Central memory CD8-positive, alpha-beta T cell (primary cell): ENCODE measurements at places on chromosomes 7 and 10.

DNA sequence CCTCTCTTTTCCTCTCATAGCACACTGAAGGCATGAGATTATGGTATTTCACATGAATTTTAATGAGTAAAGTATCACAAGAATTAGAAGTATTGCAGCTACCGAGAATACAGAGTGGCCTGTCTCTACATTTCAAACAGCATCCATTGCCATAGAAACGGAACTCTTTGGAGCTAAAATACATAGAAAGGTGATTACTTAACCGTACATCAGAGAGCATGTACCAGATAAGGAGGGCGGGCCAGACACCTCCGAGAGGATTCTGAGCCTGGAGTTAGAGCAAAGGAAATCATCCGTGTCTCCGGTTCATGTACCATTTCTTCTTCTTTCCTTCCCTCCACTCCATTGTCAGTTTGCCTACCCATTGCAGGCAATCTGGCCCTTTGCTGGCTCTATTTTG is 196.7 kb downstream of the KLF6 start:
- no peak for DNase-seq
- no peaks in the 10 kb centered on the region for H3K4me1 ChIP-seq
- H3K36me3 ChIP-seq = no peaks in the 10 kb centered on the region
- H3K4me3 ChIP-seq = no peak overlapping the region
- H3K27me3 ChIP-seq = peaks cover 72% of the 10 kb centered on the region

DNA sequence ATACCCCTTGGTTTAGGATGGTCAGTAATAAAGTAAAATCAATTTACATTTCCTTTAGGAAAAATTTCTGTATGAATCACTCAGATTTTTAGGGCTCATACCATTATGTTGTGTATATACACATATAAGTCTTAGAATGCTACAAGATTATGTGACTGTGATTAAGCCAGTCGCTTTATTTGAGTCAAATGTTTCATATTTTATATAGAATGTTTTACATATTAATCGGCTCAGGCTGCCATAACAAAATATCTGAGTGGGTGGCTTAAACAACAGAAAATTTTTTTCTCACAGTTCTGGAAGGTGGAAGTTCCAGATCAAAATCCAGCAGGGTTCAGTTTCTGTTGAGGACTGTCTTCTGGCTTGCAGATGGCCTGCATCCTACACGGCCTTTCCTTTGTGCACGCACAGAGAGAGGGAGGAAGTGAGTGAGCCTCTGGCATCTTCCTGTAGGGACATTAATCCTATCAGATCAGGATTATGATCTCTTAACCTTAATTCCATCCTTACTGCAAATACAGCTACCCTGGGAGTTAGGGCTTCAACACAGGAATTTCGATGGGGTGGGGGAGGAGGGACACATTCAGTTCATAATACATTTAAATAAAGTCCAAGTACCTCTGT is 198.0 kb downstream of the PHF14 start:
- H3K27me3 ChIP-seq = no peaks in the 10 kb centered on the region
- DNase-seq = no peak
- H3K4me3 ChIP-seq = no peak overlapping the region
- H3K27ac ChIP-seq = no peak overlapping the region
- no peaks in the 10 kb centered on the region for H3K4me1 ChIP-seq
- H3K36me3 ChIP-seq = no peaks in the 10 kb centered on the region

DNA sequence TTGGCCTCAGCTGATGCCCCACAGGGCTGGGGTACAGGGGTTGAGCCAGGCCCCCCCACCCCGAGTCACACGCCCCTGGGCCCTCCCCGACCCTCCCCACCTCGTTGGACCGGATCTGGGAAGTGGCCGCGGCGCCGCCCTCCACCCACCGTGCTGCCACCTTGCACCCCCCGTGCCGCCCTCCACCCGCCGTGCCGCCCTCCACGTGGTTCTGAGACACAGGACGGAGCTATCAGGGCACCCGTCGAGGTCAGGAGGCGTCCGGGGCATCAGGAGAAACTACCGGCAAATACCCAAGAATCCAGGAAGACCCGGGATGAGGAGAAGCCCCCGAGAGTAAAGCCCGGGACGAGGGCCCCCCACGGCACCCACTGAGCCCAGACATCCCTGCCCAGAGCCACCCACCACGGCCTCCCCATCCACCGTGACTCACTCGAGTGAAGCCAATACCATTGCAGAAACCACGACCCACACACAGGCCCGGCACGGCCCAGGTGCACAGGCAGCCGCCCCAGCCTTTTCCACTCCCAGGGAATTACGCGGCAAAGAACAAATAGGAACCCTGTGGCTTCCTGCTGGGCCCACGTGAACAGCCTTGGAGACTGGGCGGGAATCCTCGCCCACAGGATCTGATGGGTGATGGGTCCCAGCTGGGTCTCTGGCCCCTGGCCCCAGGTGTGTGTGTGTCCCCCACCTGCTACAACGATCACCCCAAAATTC is 34.0 kb downstream of the ADAP1 start:
- H3K27me3 ChIP-seq = no peaks in the 10 kb centered on the region
- peak overlapping the region; percentile 97 for H3K27ac ChIP-seq
- H3K4me1 ChIP-seq = peaks cover 48% of the 10 kb centered on the region
- peaks cover 24% of the 10 kb centered on the region for H3K36me3 ChIP-seq
- DNase-seq = no peak

- H3K36me3 ChIP-seq = peaks cover 5% of the 10 kb centered on the region
- no peak for DNase-seq
- no peaks in the 10 kb centered on the region for H3K27me3 ChIP-seq
- H3K27ac ChIP-seq = no peak overlapping the region
- H3K4me1 ChIP-seq = no peaks in the 10 kb centered on the region
Observed at GRCh38 chr7:4798706-4799235, 23.3 kb downstream of the AP5Z1 start.

- no peak overlapping the region for H3K27ac ChIP-seq
- H3K27me3 ChIP-seq = no peaks in the 10 kb centered on the region
- no peak for DNase-seq
- no peaks in the 10 kb centered on the region for H3K36me3 ChIP-seq
- no peaks in the 10 kb centered on the region for H3K4me1 ChIP-seq
Observed at GRCh38 chr10:49090189-49090575, 25.1 kb downstream of the VSTM4 start.

GRCh38 chr7:77447616-77448015 is 31.5 kb upstream of the GSAP start:
- no peak overlapping the region for H3K27ac ChIP-seq
- H3K36me3 ChIP-seq = no peaks in the 10 kb centered on the region
- no peak overlapping the region for H3K4me3 ChIP-seq
- peaks cover 11% of the 10 kb centered on the region for H3K4me1 ChIP-seq

GRCh38 chr7:23472046-23472445 is 1.8 kb upstream of the IGF2BP3 start:
- H3K27me3 ChIP-seq = peaks cover 80% of the 10 kb centered on the region
- H3K36me3 ChIP-seq = peaks cover 28% of the 10 kb centered on the region
- no peak overlapping the region for H3K27ac ChIP-seq
- no peak overlapping the region for H3K4me3 ChIP-seq
- peaks cover 19% of the 10 kb centered on the region for H3K4me1 ChIP-seq

DNA sequence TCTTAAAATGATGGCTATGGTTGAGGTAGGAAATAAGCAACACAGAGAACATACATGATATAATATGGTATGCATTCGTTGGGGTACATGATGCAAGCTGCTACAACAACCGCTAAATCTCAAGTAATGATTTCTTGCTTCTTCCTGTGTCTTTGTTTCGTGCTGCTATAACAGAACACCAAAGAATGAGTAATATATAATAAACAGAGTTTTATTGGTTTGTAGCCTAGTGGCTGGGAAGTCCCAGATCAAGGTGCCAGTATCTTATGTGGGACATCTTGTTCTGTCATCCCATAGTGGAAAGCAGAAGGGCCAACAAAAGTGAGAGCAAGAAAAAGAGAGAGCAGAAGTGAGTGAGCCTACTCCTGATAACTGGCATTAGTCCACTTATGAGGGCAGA is 689.7 kb downstream of the SUGCT start:
- DNase-seq = no peak
- no peak overlapping the region for H3K4me3 ChIP-seq
- no peaks in the 10 kb centered on the region for H3K4me1 ChIP-seq
- H3K36me3 ChIP-seq = no peaks in the 10 kb centered on the region
- no peaks in the 10 kb centered on the region for H3K27me3 ChIP-seq

DNA sequence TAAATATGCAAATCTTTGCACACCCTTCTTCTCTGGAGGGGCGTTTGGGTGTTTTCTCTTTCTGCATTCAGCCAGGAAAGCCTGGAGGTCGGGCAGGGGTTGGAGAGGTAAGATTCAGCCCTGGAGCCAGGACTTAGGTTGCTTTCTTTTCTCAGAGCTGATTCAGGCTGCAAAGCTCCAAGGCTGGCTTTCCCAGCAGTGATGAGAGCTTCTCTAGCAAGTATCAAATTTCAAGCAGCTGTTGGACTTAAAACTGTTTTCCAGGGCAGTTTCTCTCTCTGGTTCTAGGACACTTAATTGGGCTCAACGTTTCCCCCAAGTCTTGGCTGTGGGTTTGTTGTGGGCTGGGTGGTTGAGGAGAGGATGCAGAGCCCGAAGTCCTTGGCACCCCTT is 608 bp downstream of the AKR1B10 start:
- no peaks in the 10 kb centered on the region for H3K36me3 ChIP-seq
- H3K4me1 ChIP-seq = no peaks in the 10 kb centered on the region
- H3K27ac ChIP-seq = no peak overlapping the region

- DNase-seq = no peak
- no peak overlapping the region for H3K27ac ChIP-seq
- no peaks in the 10 kb centered on the region for H3K4me1 ChIP-seq
- no peaks in the 10 kb centered on the region for H3K36me3 ChIP-seq
- no peak overlapping the region for H3K4me3 ChIP-seq
Observed at GRCh38 chr7:95246831-95247370, 77.4 kb downstream of the PON1 start.

GRCh38 chr7:41183741-41184140 is 519.1 kb downstream of the INHBA start:
- no peaks in the 10 kb centered on the region for H3K36me3 ChIP-seq
- no peak overlapping the region for H3K27ac ChIP-seq
- H3K27me3 ChIP-seq = no peaks in the 10 kb centered on the region
- no peak for DNase-seq
- H3K4me3 ChIP-seq = no peak overlapping the region

DNA sequence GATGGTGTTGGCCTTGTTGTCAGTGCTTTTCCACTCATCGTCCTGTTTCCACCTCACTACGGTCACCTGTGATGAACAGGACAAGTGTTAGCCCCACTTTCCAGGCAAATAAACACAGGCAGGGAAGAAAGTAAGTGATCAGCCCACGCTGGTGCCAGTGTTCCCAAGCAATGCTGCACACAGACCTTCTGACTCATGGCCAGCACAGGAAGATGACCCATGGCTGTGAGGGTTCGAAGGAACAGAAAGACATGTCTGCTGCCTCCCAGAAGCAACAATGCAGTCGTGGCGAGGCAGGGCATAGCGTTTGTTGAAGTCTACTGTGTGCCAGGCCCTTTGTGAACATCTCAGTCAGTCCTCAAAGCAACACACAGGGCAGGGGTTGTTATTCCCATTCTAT is 35.7 kb downstream of the SLC29A3 start:
- H3K27ac ChIP-seq = no peak overlapping the region
- no peak overlapping the region for H3K4me3 ChIP-seq
- peaks cover 18% of the 10 kb centered on the region for H3K36me3 ChIP-seq
- no peak for DNase-seq

DNA sequence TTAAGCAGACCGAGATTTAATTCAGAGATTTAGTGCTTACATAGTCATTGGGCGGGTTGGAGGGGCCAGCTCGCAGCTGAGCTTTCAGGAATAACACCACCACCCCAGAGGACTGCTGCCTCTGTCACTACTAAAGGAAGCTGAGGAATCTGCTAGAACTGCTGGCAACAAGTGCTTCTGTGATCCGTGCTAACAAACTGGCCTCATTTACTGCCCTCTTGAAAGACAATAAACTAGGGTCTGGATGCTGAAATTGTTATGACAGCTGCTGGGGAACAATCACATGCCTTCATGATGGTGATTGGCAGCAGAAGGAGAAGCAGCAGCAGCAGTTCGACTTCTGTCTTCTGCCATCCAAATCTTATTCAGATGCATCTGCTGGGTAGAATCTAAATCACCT is 285.5 kb upstream of the TAC1 start:
- no peak for DNase-seq
- no peak overlapping the region for H3K27ac ChIP-seq
- no peaks in the 10 kb centered on the region for H3K36me3 ChIP-seq
- no peaks in the 10 kb centered on the region for H3K27me3 ChIP-seq

GRCh38 chr7:113060100-113060499 is 26.5 kb downstream of the GPR85 start:
- DNase-seq = no peak
- peaks cover 1% of the 10 kb centered on the region for H3K36me3 ChIP-seq
- H3K4me1 ChIP-seq = no peaks in the 10 kb centered on the region
